ENCODE measurements at places on chromosomes 1 and 21.

GRCh38 chr1:43165162-43165561 is 6.9 kb downstream of the EBNA1BP2 start:
- DNase-seq = no peak

DNA sequence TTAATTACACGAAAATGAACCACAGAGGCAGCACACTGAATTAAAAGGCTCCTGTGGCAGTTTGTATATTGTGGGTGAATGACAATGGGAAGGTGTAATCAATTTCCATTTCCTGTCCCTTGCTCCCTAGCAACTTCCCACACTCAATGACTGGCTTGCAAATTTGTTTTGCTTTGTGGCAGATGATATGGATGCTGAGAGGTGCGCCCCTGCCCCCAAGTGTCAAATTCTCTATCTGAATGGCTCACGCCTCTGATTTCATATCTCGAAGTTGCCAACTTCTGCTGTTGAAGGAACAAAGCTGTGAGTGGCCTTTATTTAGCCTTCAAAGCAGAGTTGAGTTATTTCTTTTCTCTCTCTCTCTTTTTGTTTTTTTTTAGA is 86.0 kb downstream of the FOXD2 start:
- no peak for DNase-seq

DNA sequence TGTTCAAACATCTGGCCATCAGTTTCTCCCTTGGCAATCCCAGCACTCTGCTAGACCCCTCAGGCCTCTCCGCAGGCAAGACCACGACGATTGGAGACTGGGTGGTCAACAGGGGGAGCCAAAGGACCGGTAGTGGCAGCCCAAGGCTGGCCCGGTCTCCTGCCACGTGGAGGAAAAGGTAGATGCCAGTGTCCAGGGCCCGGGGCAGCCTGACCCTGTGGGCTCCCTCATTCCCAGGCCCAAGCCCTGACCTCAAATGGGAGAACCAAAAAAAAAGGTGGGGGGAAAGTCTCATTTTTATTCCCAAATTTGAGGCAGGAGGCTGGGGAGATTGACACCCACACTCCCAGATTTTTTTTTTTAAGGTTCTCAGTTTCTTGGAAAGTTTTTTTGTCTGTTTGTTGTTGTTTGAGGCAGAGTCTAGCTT is 24.8 kb downstream of the S100A6 start:
- no peak for DNase-seq

DNA sequence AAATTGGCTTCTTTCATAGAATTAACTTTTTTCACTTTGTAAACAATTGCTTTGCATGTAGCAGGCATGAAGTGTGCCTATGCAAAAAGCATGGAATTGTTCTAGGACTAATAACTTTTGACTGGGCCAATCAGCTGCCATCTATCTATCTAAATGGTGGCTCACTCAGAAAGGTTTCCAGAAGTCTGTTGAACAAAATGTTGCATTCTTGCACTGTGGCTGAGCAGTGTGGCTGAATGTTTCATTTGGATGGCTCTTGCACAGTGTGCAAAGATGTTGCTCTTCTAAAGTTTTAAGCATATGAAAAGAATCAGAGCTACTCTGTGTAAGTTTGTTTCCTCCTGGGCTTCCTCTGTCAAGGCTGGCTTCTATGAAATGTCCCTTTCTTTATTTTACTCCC is 213.5 kb downstream of the KCTD3 start:
- no peak for DNase-seq

DNA sequence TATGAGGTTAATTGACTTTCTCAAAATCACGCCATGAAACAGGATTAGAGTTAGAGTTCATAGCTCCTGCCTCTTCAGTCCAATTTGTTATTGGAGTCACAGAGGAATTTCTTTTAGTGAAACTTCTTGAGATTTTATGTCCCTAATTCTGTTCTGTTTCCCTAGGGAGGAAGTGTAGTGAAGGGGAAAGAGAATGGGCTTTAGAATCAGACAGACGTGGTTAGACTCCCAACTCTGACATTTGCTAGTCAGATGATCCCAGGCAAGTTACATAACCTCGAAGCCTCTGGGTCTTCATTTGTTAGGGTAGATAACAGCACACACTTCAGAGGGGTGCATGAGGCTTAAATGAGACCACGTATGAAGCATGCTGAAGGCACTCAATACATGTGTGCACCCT is 83.9 kb downstream of the ASTN1 start:
- no peak for DNase-seq

- no peak for DNase-seq
Observed at GRCh38 chr1:93504247-93505033, 56.5 kb downstream of the FNBP1L start.

DNA sequence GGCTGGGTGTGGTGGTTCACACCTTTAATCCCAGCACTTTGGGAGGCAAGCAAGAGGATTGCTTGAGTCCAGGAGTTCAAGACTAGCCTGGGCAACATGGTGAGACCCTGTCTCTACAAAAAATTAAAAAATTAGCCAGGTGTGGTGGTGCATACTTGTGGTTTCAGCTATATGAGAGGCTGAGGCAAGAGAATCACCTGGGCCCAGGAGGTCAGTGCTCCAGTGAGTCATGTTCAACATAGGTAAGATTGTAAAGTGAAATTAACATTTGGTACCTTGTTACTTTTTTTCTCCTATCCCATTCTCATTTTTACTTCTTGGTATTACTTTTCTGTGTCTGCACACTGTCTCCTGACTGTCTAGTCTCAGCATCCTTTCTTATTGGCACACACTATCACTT is 19.0 kb downstream of the MAGI3 start:
- DNase-seq = no peak

- DNase-seq = no peak
Observed at GRCh38 chr1:34721241-34721640, 33.6 kb upstream of the GJB5 start.

GRCh38 chr1:176617881-176618280 is 154.9 kb downstream of the PAPPA2 start:
- DNase-seq = no peak

- DNase-seq = no peak
Observed at GRCh38 chr1:36472656-36473055, 8.5 kb upstream of the MRPS15 start.

- DNase-seq = no peak
Observed at GRCh38 chr1:69827732-69828131, 260.0 kb downstream of the LRRC7 start.

DNA sequence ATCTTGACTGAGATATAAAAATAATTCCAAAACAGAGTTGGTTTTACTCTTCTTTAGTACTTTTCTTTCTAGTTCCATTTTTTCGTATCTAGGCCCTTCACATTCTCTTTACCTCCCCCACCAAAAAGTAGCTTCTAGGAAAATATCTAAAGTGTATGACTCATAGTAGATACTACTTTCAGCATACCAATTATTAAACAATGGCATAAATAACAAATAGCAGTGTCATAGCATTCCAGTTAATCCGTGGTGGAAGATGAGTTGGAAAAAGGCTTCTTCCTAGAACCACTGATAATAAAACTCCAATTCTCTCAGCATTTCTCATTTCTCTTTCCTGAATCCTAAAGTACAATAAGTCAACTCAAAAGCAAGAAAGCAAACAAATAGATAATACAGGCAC is 859.0 kb upstream of the B3GALT2 start:
- DNase-seq = no peak

DNA sequence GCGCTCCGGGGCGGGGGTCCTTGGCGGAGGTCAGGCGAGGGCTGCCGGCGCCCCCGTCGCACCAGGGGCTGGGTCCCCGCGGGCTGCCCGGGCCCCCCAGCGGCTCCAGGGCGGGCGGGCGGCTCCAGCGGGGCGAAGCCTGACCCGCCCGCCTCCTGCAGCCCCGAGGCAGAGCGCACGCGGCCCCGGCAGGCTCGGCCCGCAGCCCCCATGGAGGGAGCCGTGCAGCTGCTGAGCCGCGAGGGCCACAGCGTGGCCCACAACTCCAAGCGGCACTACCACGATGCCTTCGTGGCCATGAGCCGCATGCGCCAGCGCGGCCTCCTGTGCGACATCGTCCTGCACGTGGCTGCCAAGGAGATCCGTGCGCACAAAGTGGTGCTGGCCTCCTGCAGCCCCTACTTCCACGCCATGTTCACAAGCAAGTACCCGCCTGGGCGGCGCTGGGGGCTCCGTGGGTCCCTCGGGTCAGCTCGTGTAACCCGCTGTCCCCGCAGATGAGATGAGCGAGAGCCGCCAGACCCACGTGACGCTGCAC is 817 bp downstream of the KLHL17 start:
- no peak for DNase-seq

DNA sequence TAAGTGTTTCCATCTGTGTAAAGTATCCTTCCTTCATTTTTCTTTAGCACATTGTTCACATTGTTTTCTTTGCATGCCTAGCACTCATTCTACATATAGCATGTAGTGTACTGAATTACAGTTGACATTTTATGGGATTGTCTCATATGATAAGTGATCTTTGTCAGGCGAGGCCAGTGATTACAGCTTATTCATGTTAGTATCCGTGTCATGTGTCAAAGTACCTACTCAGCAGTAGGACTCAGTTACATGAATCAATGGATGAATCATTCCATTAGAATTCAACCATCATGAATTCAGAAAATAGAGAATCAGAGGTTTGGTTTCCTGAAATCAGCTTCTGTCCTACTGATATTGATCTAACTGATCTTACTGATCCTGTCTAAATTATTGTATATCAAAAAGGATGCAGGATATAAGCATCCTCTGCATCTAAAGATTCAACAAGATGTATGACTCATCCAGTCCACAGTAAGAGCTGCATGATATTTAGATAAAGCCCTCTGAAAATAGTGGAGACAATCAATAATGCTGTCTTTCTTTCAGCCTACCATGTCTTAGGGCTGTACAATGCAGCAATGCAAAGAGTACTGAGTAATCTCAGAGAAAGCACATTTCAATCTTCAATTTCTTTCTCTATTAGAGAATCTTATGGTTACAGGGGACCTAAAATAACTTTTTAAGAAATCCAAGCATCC is 20.7 kb upstream of the HRNR start:
- no peak for DNase-seq

DNA sequence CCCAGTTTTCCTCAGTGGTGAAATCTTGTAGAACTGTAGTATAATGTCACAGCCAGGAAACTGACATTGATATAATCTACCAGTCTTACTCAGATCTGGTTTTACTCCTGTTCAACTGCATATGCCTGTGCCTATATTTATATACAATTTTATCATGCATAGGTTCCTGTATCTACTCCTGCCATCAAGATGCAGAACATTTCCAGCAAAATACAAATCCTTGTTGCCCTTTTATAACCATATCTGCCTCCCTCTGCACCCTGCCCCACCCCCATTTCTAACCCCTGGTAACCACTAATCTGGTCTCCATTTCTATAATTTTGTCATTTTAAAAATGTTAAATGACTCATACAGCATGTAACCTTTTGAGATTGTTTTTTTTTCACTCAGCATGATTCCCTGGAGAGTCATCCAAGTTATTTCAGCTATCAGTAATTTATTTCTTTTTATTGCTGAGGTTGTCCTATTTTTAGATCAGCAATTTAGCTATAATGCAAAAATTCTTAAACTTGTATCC is 8.1 kb downstream of the UTP25 start:
- peak; percentile 25 for DNase-seq

GRCh38 chr1:101128211-101128727 is 102.7 kb upstream of the DPH5 start:
- no peak for DNase-seq

- DNase-seq = no peak
Observed at GRCh38 chr1:186900539-186901237, 71.9 kb downstream of the PLA2G4A start.

GRCh38 chr1:117128323-117129079 is 7.0 kb upstream of the TRIM45 start:
- DNase-seq = no peak

- DNase-seq = no peak
Observed at GRCh38 chr1:209643285-209644020, 8.8 kb downstream of the LAMB3 start.

DNA sequence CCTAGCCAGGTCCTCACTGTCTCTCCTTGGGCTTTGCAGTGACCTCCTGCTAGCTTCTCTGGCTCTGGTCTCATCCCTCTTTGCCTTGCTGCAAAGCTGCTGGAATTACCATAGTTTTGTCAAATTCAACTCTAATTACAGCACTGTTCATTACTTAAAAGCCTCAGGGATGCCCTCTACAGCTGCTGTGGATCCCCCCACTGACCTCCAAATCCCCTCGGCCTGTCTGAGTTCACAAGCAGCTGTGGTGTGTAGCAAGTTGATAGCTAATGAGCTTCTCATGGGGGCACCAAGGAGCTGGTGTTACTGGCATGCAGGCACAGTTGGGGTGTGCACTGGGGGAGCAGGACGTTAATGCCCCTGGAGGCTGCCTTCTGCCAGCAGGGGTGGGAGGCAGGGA is 24.8 kb downstream of the NIPAL3 start:
- no peak for DNase-seq

- DNase-seq = no peak
Observed at GRCh38 chr1:44653107-44653964, 20.9 kb downstream of the TMEM53 start.

DNA sequence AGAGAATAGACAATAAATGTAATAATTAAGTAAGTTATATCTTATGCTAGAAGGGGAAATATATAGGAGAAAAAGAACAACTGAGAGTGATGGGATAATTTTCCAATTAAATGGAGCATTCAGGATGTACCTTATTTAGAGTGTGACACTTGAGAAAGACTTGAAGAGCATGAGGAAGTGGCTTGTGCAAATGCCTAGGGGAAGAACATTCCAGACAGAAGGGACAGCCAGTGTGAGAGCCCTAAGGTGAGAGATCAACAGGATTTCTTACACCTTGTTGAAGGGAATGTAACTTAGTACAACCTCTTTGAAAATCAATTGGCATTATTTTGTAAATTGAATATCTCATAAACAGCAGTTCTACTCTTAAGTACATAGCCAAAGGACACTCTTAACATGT is 28.8 kb upstream of the TSPAN2 start:
- DNase-seq = no peak

DNA sequence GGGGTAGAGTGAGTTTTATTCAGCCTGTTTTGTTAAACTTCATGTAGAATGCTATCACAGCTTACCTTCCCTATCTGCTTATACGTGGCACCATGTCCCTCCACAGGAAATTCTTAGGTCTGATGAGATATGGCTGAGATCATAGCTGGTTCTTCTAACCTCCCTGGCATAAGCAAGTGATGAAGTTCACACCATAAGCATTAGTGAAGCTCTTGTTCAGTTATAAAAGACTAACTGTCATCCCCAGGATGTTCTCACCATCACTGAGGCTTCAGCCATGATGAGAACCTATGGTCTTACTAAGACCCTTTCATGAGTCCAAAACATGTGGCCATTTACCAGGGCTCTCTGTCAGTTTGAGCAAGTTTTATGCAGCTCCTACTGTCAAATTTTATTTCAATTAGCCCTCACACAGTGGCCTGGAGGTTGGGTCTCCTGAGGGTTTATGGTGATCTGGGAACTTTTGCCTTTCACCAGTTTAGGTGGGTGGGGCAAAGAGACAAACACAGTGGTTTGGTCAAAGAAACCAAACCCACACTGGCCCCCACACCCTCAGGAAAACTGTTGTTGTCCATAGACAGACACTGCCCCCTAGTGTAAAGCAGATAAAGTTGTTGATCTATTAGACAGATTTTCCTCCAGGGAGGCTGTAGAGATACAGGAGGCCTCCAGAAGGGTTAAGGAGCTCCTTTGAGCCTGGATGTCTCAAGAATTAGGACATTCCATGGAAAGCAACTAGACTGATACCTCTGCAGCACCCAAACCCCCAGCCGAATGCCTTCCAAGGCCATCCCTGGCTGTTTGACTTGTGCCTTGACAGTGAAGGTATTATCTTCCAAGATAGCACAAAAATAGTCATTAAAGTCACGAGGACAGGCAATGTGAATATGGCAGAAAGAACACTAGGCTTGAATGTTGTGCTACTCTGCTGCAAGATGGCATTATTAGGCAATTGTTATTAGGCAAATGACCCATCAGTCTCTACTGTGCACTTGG is 5.0 kb downstream of the SLC22A15 start:
- no peak for DNase-seq

- no peak for DNase-seq
Observed at GRCh38 chr1:233613252-233614172, at the start of gene KCNK1. KCNK1 (plus strand) TSS chr1:233614106; CDS start chr1:233614172, 66 bp downstream.

Measured in brain pericyte (primary cell).